CD4-positive, alpha-beta memory T cell (primary cell): ENCODE measurements at places on chromosomes 13 and 19. TPM values are rescaled to one million over a fixed set of nuclear protein-coding genes. Genes with fewer than 3 reads are reported as not detected.

- DNase-seq = no peak
Measured at GRCh38 chr19:46472592-46472991, 1.2 kb upstream of the PNMA8A start.

GRCh38 chr19:44677019-44677811, 5.9 kb downstream of the CEACAM19 start:
- DNase-seq = no peak

- DNase-seq = no peak
Measured at GRCh38 chr19:17424743-17425365, 5.0 kb downstream of the MVB12A start.

GRCh38 chr13:42786715-42787114, 5.3 kb downstream of the FAM216B start:
- DNase-seq = no peak

GRCh38 chr13:100301418-100301817, 212.5 kb downstream of the PCCA start:
- DNase-seq = no peak

DNA sequence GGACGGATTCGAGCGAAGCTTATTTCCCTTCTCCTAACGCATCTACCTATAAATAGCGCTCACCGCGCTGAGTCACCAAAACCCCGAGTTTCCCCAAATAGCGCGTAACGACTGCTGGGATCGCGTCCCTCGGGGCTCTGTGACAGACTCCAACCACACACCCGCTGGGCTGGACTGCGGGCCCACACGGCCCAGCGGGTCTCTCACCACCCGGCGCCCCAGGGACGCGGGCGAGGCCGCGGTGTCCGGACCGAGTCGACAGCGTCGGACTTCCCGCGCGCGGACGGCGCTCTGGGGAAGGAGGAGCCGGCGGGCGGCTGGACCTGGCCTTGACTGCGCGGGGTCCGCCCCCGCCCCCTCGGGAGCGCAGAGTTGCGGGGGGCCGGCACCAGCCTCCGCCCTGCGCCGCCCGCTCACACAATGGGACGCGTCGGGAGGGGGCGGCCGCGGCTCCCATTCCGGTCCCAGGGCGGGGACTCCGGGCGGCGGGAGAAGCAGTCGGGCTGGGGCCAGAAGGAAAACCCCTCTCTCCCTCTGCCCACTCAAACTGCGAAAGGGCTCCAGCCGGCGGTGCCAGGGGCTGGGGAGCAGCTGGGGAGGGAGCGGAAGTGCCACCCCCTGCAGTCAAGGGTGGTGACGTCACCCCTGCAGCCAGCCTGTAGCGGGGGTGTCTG, 108.8 kb downstream of the KCNRG start:
- no peak for DNase-seq

DNA sequence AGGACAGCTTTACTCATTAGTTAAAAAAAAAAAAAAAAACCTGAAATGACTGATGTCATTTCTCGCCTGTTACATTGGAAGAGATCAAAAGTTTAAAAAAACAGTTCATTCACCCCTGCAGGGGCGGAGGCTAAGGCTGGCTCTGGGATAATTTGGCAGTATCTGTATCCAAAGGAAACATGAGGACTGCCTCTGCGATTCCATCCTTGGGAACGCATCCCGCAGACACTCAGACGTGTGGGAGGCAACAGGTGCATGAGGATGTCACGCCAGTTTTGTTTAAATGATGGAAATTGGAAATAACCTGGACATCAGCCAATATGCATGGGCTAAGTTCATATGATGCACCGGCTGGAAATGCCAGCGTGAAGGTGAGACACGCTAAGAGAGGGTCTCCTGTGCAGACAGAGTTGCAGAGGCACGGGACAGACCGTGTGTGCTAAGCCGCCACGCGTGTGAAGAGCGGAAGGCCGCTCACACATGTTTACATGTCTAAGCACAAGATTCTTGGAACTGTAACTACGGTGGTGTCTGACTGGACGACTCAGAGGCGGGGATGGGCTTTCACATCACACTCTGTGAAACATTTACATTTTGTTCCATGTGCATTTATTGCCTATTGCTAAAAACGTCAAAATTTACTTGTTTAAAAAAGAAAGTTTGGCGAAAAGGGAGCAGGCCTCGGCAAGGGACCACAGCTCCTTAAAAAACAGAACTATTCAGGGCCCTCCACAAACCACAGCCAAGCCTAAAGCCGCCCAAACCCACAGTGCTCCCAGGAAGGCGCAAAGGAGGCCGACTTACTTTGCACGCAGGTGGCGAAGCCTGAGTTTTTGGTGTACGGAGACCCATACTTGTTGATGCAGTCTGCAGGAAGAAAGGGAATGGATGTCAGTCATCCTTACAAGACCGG, 17.9 kb downstream of the GAS6 start:
- DNase-seq = no peak

GRCh38 chr19:44740351-44740824, 8.1 kb upstream of the BCL3 start:
- no peak for DNase-seq

DNA sequence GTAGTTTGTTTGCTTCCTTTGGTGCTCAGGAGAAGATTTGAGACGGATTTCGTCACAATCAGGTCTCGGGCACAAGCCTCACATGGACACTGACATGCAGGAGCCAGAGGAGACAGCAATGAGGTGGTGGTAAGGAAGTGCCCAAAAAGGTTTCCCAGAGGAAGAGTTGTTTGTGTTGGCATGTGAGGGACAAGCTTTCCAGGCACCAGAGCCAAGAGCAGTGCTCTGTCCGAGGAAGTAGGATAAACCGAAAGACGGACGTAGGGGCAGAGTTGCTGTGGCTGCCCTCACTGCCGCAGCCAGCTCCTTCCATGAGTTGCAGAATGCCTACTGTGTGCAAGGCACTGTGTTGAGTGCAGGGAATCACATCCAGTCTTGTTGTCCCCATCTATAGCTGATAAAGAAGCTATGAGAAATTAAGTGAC, 27.7 kb downstream of the SAE1 start:
- DNase-seq = no peak

- no peak for DNase-seq
Measured at GRCh38 chr19:53892981-53893325, 11.0 kb downstream of the PRKCG start.

GRCh38 chr13:107811233-107812013, 403.9 kb downstream of the LIG4 start:
- no peak for DNase-seq

DNA sequence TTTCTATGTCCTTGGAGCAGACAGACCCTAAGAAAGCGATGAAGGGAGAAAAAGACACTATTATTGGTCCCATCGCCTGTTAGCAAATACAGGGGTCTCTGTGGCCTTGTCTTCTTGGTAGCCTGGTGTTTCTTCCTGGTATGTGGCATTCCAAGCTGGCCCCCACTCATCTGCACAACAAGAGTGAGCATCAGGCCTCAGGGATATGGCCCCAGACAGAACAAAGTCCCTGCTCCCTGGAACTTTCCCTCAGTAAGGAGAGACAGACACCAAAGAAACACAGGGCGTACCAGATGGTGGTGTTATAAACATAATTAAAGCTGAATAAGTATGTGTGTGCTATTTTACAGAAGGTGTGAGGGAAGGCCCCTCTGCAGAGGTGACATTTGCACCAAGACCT, 48.2 kb upstream of the KPNA3 start:
- DNase-seq = no peak

GRCh38 chr19:17327654-17328516, 6.8 kb downstream of the ANO8 start:
- DNase-seq = peak; percentile 69

GRCh38 chr13:69319656-69320055, 788.0 kb upstream of the ATXN8OS start:
- no peak for DNase-seq

NMRK2 gene
- not detected for total RNA-seq

UBL5 gene
- 247 TPM for total RNA-seq

ZNF625 gene
- total RNA-seq = 2.1 TPM

CGB1 gene
- not detected for total RNA-seq

EIF3K gene
- 340 TPM for total RNA-seq
